Umbilical cord (tissue), 2 donors: ENCODE measurements at places on chromosomes 2 and 18.

GRCh38 chr2:69103419-69103818, 90.4 kb downstream of the ANTXR1 start:
- DNase-seq, result no peak

GRCh38 chr2:166411473-166412230, 35.9 kb upstream of the SCN9A start:
- DNase-seq, result peak; percentile 29

DNA sequence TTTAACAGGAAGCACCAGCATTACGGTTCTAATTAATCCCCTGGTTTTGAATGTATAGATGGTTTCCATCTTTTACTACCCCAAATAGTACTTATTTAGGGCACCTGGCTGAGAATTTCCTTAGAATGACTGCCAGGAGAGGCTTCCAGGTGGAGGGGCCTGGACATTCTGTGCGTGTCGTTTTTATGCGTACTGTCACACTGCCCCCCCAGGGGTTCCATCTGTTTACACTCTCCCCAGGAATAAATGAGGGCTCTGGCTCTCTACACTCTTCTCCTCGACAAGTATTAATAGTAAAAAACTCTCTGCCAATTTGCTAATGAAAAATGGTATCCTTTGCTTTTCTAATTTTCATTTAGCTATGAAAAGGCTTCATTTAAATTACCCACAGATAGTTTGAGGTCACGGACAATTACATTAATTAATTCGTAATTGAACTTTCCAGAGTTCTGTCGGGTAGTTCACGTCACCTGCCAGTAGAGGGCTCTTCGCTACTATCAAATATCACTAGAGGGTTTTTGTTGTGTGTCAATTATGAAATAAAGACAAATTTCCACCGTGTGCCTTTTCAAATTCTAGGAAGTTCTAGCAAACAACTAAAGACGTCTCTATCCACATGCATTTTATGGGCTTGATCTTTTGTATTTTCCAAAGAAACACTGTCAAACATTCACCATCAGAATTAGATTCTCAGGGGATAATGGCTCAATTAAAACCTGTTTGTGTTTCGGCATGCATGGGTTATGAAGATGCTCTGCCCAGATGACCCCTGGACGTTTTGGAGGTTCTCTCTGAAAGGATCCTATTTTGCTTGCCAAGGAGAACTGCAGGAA, 88.8 kb upstream of the ASB18 start:
- DNase-seq, result peak; percentile 31

DNA sequence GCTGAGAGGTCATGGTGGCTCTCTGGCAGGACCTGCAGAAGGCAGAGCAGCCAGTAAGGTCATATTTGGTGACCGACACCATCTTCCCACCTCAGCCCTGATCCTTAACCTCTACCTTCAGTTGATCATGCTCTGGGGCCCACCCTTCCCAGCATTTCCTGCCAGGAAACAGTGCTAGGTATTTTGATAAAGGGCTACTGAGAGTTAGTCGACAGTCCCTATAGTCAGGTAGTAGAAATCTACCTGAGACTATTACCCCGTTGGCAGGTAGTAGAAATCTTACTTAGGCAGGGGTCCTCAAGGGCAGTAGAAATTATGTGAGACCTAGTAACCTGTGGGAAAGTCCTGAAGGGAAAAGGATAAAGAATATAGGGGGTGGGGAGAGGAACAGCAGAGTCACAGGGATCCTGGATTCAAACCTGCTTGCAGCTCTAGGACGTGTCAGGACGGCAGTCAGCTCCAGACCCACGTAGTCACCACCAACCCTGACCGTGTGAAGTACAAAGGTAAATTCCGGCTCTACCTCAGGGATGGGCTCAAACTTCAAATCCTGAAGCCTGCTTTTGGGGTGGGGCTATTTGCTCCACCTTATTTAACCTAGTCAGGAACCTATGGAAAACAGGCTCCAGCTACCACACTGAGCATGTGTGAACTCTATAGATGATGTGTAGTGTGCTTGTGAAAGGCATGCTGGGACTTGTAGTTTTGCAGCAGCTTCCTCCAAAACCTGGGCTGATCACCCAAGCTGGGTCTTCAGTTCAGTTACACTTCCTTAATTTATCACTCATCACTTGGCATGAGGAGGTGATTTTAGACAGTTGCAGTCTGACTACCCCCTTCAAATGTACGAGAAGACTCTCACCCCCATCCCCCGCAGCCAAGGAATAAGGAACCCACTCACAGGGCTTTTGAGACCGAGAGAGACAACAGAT, at the start of gene DQX1:
Gene DQX1, minus strand, starts transcription at position 515 of the 932 bp plus-strand sequence. Its CDS starts 502 bp downstream, at position 13.
- peak; percentile 48 for DNase-seq

- DNase-seq, result no peak
Observed at GRCh38 chr2:144079803-144080202, 440.1 kb downstream of the ZEB2 start.

GRCh38 chr18:57052759-57053158, 94.1 kb upstream of the BOD1L2 start:
- DNase-seq, result no peak

GRCh38 chr2:128637481-128638155, 318.9 kb upstream of the HS6ST1 start:
- no peak for DNase-seq

DNA sequence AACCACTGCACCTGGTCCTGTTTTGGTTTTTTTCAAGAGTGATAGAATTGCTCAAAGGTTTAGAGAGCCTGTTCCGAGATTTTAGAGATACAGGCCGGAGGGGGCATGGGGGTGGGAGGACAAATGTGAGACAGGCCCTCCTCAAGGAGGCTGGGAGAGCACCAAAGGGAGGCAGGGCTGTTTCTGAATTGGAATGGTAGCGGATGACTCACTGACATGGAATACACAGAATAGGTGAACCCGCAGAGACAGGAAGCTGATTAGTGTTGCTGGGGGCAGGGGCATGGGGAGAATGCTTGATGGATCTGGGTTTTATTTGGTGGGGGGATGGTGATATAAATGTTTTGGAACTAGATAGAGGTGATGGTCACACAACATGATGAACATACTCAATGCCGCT, 111.0 kb upstream of the MGAT5 start:
- no peak for DNase-seq

GRCh38 chr2:54424555-54425163, 31.5 kb upstream of the SPTBN1 start:
- DNase-seq, result no peak

GRCh38 chr2:151029406-151030157, 232.1 kb downstream of the RBM43 start:
- DNase-seq, result peak; percentile 65

- DNase-seq, result no peak
Observed at GRCh38 chr2:232838406-232838874, 31.6 kb upstream of the SNORC start.

GRCh38 chr18:2394684-2395083, 176.6 kb downstream of the METTL4 start:
- DNase-seq, result no peak
